ENCODE measurements at places on chromosomes 1 and 21.

GRCh38 chr1:23698466-23698865 is 6.9 kb downstream of the RPL11 start:
- no peak for DNase-seq

DNA sequence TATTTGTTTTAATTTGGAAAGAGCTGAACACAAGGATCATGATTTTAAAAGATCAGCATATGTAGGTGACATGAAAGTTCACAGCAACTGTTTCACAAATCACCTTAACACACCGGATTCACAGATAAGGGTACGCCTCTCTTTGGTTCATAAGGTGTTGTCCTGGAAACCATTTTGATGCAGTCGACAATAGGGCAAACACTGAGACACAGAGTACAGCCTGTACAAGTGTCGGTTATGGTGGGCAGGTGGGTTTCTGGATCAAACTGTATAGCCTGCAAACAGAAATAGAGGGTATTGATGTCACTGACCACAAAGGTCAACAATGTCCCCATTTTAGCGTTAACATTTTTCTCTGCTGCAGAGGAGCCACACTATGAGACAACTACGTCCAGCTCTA is 357.3 kb downstream of the PTBP2 start:
- no peak for DNase-seq

DNA sequence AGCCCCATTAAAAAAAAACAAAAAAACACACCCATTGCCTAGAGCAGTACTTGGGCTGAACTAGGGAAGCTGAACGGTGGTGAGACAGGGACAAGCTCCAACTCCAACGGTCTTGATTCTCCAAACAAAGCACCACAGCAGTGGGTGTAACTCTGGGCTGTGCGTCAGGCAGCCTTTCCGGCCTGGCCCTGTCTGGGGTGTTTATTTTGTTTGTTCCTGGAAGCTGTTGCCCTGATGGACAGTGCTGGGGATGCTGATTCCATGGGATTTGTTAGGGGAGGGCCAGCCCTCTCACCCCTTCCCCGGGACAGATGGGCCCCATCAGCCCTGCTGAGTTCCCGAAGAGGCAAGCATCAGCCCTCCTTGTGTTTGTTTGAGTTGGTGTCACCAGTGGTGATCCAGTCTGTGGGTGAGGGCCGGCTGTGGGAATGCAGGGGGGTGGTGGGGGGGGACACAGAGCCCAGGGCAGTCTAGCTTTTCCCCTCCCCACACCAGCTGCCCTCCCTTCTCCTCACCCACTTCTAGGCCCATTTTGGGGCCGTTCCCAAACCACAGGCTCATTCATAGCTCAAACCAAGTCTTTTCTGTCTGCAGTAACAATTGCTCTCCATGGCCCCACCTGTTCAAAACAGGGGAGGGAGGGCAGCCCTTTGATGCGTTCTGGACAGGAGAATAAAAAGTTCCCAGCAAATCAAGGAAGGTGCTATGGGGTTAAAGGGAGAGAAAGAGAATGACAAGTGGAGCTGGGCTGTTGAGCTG is 4.5 kb downstream of the WNT2B start:
- DNase-seq: no peak

- no peak for DNase-seq
Measured at GRCh38 chr21:32131960-32132359, 146.9 kb downstream of the MIS18A start.

- no peak for DNase-seq
Measured at GRCh38 chr1:191870490-191870889, 287.8 kb upstream of the RGS18 start.

All from NCI-H1694 (cell line).